ENCODE measurements at places on chromosomes 13 and 19. TPM values are rescaled to one million over a fixed set of nuclear protein-coding genes. Genes with fewer than 3 reads are reported as not detected.

Gene GADD45GIP1
- 51.5 TPM for total RNA-seq

DNA sequence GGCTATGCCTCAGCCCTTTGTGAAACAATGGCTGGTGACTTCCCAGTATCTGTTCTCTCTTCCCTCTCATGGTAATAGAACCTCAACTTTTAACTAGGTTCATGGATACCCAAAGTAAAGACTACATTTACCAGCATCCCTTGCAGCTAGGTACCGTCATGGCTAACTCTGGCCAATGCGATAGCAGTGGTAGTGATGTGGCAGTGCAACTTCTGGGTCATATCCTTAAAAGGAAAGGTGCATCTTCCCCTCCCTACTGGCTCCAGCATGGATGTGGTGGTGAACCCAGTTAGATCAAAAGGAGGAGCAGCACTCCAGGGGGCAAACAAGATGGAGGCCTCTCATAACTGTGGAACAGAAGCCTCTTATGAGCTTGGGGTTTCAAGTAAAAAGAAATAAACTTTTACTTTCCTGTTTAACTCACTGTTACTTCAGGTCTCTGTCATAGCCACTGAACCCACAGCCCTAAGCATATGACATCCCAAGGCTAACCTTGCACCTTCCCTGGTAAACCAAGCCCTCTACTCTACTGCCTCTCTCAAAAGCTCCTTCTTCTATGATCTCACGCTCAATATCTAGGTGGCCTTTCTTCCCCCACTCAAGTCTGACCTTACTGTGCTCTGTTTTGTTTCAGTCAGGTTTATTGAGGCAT, 104.4 kb downstream of the DOCK9 start:
- DNase-seq, result no peak

DNA sequence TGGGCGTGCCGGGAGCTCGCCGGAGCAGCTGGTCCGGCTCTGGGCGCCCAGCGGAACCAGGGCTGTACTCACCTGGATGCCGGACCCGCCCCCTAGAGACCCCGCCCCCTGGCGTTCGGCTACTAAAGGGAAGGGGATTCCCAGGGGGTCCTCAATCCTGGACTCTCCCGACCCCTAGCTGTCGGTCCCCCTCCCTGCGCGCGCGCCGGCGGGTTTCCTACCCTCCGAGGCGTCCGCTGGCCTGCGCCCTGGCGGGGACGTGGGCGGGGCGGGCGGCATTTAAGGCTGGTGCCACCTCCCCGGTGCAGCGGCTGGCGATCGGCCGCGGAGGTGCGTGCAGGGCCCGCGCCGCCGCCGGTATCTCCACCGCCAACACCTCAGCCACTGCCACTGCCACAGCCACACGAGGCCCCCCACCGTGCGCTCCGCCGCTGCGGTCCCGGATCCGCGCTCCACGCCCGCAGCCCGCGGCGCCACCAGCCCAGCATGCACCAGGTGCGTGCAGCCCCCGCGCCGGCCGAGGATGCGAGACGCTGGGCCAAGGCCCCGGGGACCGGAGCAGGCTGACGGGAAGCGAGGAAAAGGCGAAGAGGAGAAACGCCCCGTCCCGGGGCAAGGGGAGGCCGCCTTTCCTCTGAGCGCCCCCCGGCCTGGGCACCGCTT, at the start of gene ATP12A:
TSS of gene ATP12A (plus strand) at position 151 of the 663 bp plus-strand sequence. CDS start at position 487, 336 bp downstream.
- DNase-seq, result no peak

Gene FCAR
- not detected for total RNA-seq

Gene APLP1
- 35.0 TPM for total RNA-seq

GRCh38 chr13:50098693-50099092, 83.4 kb downstream of the KCNRG start:
- no peak for DNase-seq

DNA sequence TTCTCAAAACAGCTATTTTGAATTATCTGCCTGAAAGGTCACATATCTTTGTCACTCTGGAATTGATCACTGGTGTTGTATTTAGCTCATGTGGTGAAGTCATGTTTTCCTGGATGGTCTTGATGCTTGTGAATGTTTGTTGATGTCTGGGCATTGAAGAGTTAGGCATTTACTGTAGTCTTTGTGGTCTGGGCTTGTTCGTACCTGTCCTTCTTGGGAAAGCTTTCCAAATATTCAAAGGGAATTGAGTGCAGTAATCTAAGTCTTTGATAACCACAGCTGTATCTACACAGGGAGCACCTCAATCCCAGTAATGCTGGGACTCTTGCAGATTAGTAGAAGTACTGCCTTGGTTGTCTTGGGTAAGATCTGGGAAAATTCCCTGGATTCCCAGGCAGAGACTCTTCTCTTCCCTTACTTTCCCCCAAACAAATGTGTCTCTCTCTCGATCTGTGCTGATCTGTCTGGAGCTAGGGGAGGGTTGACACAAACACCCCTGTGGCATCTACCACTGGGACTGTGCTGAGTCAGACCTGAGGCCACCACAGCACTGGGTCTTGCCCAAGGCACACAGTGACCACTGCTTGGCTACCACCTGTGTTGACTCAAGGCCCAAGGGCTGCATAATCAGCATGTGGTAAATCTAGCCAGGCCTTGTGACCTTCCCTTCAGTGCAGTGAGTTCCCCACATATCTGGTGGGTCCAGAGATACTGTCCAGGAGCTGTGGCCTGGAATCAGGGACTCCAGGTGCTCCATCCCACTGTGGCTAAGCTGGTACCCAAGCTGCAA, 5.5 kb upstream of the CYP4F3 start:
- no peak for DNase-seq

Gene SYCN
- total RNA-seq, result not detected

DNA sequence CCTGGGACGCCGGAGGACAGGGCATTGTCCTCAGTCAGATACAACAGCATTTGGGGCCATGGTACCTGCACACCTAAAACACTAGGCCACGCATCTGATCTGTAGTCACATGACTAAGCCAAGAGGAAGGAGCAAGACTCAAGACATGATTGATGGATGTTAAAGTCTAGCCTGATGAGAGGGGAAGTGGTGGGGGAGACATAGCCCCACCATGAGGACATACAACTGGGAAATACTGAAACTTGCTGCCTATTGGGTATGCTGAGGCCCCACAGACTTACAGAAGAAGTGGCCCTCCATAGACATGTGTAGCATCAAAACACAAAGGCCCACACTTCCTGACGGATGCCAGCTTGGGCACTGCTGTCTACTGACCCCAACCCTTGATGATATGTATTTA, 1.4 kb upstream of the ICAM4 start:
- no peak for DNase-seq

Gene CD37
- total RNA-seq, result not detected

- peak; percentile 87 for DNase-seq
Measured at GRCh38 chr19:18478545-18479311, 40.8 kb upstream of the ISYNA1 start.

- DNase-seq, result peak; percentile 9
Measured at GRCh38 chr13:34513526-34513925, 428.5 kb upstream of the NBEA start.

DNA sequence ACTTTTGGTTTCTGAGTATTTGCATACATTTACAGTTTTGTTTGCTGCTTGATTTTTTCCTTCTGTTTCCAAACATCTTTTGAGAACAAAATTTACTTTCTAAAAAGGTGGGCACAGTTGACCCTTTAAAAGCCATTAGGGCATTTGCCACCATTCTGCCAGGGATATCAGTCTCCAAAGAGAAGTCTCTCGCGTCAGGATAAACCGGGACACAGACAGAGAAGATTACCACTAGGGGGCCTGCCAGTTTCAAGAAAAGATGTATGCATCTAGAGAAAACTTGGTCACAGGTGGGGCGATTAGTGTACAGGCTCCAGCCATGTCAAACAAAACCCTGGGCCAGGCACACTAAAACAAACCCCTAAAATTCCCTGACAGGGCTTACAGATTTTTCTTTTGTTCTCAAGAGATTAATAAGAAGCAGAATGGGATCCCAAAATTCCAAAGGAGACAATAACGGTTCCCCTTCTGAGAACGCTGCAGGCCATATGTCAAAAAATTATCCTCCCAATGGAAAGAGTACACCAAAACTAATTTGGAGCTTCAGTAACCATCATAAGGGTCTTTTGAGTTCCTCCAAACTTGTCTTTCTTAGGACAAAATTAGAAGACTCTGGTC, 10.7 kb upstream of the PABPC3 start:
- peak; percentile 25 for DNase-seq

Gene MAP3K10
- total RNA-seq, result 14.0 TPM

Gene TPM4
- 1,204 TPM for total RNA-seq

- no peak for DNase-seq
Measured at GRCh38 chr13:44819772-44820171, 169.5 kb downstream of the NUFIP1 start.

- DNase-seq, result no peak
Measured at GRCh38 chr13:23705583-23705982, 135.4 kb downstream of the TNFRSF19 start.

GRCh38 chr19:14992780-14993179, 13.1 kb upstream of the SLC1A6 start:
- DNase-seq, result no peak

Gene BEST2
- not detected for total RNA-seq

Gene SMIM44
- not detected for total RNA-seq

DNA sequence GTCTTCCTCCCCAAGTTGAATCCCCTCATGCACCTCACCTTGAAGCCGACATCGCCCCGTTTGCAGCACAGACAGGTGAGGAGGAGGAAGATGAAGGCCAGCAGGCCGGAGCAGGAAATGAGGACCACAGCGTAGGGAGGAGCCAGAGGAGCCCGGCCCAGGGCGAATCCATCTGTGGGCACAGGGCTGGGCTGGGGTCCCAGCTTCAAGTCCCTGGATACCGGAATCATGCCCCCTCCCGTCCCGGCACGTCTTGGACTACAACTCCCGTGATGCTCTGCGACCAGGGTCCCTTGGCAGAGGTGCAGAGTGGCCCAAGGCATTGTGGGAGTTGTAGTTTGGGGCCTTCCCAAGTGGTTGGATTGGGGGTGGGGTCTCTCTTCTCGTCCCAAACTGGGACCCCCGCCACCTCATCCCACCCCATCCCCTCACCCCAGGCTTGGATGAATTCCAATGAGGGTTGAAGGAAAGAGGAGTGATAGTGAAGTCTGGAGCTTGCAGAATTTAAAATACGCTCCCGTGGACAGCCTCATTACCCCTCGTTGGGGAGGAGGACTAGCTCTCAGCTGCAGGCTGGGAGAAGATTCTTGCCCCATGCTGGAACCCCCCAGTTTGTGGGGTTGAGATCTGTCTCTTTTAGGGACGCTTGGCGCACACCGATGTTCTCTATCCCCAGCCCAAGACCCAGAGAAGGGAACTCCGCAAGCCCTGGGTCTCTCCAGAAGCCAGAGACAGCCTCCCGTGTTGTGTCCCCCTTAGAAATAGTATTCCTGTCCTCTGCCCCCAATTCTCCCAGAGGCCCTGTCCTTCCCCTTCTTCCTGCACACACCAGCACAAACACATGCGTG, 990 bp downstream of the LMTK3 start:
- DNase-seq, result peak; percentile 19

Gene ZNF829
- total RNA-seq, result 2.6 TPM

Gene CPB2
- not detected for total RNA-seq

DNA sequence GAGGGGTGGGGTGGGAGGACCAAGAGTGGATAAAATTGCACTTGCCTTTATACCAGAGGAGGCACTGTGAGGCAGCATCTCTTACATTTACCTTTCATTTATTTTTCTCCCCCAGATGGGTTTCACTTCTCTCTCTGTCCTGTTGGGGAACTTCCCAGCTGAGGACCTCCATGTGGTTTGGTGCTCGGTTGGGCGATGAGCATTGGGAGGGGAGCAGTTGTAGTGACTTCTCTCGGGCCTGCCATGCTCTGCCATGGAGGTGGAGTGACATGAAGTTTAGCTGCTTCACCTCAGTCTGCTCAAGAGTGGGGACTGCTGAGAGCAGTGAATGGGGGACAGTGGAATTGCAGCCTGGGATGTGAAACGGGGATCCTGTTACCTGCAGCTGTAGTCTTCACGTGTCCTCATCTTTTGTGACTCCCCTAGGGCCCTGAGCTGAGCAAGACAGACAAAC, 23.1 kb upstream of the CXCL17 start:
- DNase-seq, result no peak

DNA sequence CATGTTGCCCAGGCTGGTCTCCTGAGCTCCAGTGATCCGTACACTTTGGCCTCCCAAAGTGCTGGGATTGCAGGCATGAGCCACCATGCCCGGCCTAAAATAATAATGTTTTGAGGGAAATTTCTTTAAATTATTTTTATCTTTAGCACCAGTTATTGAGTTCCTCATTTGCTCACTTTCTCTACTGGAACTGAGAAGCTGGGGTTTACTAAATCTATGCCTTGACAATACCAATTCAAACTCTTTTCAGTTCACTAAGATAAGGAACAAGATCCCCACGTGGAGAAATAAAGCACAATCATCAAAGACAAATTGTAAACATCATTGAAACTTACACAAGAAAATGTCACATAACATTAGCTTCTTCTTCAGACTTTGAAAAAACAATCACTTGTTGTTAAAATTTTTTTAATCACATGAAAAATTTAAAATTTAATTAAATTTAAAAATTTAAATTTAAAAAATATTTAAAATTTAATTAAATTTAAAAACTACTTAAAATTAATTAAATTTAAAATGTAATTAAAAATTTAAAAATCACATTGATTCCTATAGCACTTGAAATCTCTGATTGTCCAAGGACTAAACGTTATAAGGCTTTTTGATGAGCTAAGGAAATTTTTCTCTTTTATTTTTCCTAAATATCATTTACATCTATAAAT, 25.2 kb upstream of the XPO4 start:
- DNase-seq, result no peak

DNA sequence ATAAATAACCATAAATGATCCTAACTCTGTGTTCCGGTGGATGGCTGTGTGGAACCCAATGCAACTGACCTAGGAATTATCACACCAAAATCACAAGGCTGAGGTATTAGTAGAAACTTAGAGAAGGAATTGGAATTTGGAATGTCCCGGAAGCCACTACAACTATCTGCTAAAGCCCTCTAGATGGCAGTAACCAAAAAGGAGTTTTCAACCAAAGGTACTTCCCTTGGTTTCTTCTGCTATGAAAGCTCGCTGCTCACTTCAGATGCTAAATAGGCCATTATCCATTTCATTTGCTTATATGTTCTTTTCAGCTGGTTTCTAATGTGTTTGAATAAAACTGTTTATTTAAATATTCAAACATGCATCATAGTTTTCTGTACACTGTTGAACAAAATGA, 1589.1 kb upstream of the SPRY2 start:
- DNase-seq, result peak; percentile 19

- DNase-seq, result peak; percentile 14
Measured at GRCh38 chr13:73411067-73411809, 352.4 kb downstream of the KLF5 start.

DNA sequence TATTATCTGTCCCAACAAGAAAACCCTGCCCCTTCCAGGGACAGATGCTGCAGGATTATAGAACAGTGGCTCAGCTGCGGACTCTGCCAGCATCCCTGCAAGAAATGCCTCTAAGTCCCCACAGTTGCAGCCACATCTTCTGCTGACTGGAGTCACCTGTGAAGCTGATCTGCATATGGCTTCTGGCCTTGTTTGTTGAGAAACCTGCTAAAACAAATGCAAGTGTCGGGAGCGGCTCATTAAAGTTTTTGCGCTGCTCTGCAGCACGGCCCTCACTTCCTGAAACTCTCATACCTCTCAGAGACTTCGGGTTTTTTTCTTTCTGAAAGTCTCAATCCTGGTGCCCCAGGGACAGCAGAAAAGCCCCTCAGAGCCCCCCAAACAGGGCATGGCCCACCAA, 725.0 kb downstream of the UQCRFS1 start:
- DNase-seq, result no peak

- DNase-seq, result no peak
Measured at GRCh38 chr13:74171641-74172040, 37.4 kb upstream of the KLF12 start.

Gene OVOL3
- not detected for total RNA-seq

- no peak for DNase-seq
Measured at GRCh38 chr19:33134571-33135041, 2.7 kb downstream of the WDR88 start.

- no peak for DNase-seq
Measured at GRCh38 chr13:102772042-102772425, 1.6 kb downstream of the TEX30 start.
